ENCODE measurements at places on chromosomes 12 and 14.
A peak's percentile ranks its signal among the peaks of the same experiment; 100 is the strongest.

- DNase-seq: no peak
Measured at GRCh38 chr12:55789893-55790292, 27.6 kb downstream of the SARNP start.

DNA sequence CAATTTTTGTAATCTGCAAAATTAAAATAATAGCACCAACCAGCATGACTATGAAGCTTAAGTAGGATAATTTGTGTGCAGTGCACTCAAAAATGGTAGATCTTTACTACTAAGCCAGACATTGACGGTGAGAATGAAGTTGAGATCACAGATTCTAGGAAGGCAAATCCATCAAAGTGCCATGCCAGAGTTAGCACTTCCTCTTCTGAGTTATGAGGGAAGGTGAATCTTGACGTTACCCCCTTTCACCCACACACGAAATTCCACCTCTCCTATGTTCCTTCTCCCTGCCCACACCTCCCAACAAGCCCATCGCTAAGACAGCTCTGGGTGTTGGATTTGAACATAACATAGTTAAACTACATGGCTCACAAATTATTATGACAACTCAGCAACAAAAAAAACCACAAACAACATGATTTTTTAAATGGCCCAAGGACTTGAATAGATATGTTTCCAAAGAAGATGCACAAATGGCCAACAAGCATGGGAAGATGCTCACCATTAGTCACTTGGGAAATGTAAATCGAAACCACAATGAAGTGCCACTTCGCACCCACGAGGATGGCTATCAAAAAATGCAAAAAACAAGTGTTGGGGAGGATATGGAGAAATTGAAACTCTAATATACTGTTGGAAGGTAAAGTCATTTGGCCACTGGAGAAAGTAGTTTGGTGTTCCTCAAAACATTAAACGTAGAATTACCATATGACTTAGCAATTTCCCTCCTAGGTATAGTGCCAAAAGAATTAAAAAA is 119.3 kb upstream of the RAP1B start:
- DNase-seq: no peak

GRCh38 chr14:52801014-52801712 is 9.8 kb upstream of the GNPNAT1 start:
- DNase-seq: peak; percentile 34

DNA sequence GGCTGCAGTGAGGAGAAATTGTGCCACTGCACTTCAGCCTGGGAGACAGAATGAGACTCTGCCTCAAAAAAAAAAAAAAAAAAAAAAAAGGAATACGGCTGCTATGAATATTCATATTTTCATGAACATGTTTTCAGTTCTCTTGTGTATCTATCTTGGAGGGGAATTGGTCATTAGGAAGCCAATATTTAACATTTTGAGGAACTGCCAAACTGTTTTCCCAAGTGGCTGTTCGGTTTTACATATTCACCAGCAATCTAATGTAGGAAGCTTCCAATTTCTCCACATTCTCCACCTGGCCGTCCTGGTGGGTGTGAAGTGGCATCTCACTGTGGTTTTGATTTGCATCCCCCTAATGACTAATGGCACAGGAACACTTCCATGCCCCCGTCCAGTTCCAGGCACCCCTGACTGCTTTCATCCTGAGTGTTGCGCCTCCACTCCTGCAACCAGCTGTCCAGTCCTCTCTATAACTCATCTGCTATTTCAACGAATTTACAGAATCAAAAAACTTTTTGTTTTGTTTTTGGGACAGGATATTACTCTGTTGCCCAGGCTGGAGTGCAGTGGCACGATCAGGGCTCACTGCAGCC is 5.7 kb downstream of the STXBP6 start:
- no peak for DNase-seq

DNA sequence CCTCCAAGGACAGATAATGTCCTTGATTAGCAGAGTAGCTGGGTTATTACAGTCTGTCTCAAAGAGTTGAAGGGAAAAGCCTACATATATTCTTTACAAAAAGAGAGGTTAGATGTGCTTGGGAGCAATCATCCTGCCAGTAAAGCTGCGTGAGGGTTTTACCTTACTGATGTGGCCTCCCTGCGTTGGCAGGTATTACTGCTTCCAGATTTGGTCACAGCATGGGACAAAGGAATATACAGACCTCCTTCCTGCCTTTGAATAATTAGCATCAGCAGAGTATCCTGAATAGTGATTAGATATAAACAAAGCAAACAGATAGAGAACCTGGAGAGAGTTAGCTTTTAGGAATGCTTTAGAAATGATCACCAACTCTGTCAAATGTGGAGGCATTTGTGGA is 69.6 kb downstream of the TMTC2 start:
- DNase-seq: no peak

DNA sequence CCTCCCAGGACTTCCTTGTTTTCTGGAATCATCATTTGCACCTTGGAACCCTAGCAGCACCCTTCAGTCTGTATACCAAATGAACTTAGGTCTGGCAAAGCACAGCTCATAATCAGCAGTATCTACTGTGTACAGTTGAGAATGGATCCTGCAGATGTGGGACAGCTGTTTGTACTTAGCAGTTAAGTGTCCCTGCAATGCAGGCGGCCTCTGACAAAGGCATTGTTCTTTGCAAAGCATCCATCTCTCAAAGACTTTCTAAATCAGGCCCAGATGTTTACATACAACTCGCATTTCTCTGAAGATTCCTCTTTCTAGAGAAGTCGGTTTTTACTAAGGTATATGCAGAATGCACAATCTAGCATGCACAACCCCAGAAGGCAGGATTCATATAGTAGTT is 170.5 kb upstream of the RBM19 start:
- no peak for DNase-seq

DNA sequence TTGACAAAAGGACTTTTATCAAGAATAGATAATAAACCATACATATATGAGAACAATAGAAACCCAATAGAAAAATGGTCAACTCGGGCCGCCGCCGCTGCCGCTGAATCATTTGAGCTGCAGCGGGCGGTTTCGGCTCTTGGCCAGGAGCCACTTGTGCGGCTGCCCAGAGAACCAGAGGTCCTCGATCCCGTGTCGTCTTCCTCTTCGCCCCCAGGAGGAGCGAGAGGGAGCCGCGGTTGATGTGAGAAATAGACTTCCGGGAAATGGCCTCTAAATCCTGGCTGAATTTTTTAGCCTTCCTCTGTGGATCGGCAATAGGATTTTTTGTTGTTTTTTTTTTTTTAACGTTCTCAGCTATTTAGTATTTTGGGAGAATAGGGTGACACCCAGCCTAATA is 44.8 kb downstream of the CPSF6 start:
- DNase-seq: peak; percentile 86

GRCh38 chr14:49989966-49990365 is 97.1 kb downstream of the ARF6 start:
- DNase-seq: no peak

DNA sequence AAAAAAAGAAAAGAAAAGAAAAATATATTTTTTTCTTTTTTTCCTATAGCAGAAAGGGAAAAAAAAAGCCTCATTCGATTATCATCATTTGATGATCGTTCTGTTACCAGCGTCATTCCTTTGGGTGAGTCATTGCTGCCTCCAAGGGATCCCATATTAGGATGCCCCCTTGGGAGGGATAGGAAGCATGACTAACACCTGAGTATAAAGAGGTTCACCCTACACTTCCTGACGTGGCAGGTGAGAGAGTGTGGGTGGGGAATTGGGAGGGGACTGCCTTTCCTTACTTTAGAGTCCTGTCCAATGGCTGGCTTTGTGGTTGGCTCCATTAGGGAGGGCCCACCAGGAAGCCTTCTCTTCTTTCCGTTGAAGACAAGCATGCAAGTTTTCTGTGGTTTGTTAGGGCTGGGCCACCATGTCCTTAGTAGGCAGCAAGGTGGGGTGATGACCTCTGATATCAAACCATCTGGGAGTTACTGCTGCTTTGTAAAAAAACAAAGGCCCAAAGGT is 56.1 kb upstream of the FUT8 start:
- DNase-seq: peak; percentile 17

- no peak for DNase-seq
Measured at GRCh38 chr14:21369949-21370679, 13.7 kb downstream of the SUPT16H start.

GRCh38 chr12:76340680-76341435 is 7.4 kb downstream of the BBS10 start:
- no peak for DNase-seq

- DNase-seq: peak; percentile 68
Measured at GRCh38 chr12:107320033-107320928, 226.9 kb upstream of the CRY1 start.

DNA sequence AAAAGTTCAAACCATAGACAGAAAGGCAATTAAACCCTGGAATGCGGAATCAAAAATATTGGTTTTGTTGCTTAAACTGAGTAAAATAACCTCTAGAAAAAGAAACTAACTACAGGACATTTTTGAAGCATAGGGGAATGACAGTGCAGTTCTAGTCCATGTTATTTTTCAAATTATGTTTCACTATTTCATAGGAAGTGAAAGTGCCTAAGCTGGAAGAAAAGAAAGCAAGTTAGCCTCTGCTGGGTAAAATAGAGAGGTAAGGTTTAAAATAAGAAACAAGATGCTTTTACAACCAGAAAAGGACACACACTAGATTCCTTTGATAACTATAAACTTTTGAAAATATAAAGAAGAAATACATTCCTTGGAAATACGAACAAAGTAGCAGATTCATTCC is 1.1 kb downstream of the CLECL1 start:
- no peak for DNase-seq

GRCh38 chr12:43912859-43913258 is 77.0 kb downstream of the TMEM117 start:
- DNase-seq: no peak

- DNase-seq: no peak
Measured at GRCh38 chr12:70248876-70249275, 5.6 kb downstream of the CNOT2 start.

GRCh38 chr14:36835128-36835527 is 173.5 kb downstream of the PAX9 start:
- no peak for DNase-seq

DNA sequence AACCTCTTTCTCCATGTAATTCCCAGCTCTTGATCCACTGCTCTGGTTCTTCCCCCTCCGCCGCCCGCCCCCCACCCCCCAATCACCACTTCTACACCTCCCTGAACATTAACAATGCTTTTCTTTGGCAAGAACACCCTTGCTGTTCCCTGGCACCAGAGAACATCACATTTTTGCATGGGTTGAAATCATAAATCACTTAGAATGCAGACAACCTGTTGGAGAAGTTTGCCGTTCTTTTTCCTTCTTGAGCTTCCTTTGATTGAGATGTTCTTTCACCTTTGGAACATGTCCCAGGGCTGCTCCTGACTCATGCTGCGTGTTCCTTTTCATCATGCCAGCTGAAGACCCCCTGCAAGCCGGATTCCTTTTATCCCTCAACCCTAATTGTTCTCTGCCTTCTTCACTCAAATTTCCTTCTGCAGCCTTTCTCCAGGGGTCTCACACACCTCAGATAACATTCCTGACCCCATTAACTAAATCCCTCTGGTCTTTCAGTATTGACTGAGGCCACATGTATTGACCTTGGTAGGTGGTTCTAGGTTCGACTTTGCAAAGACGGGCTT is 294.1 kb upstream of the TMPO start:
- no peak for DNase-seq

DNA sequence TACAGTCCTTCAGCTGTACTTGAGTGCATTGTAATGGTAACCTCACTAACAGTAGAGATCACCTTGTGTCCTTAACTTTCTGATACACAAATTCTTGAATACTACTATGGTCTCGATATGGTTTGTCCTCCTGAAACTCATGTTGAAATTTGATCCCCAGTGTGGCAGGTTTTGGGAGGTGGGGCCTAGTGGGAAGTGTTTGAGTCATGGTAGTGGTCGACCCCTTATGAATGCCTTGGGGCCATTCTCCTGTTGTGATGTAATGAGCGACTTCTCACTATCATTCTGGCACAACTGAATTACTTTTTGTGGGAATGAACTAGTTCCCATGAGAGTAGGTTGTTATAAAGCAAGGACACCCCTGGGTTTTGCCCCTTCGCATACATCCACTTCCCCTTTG is 52.3 kb downstream of the IPO8 start:
- DNase-seq: no peak

DNA sequence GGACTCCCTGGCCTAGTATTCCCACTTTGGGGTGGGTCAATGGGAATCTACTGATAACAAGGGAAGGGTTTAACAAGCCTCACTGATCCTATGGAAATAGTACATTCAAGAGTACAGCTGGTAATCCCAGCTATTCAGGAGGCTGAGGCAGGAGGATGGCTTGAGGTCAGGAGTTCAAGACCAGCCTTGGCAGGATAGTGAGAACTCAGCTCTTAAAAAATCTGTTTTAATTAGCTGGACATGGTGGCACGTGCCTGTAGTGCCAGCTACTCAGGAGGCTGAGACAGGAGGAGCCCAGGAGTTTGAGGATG is 4.5 kb downstream of the POMT2 start:
- DNase-seq: no peak

GRCh38 chr12:49889361-49890095 is 14.2 kb downstream of the FAIM2 start:
- DNase-seq: no peak

DNA sequence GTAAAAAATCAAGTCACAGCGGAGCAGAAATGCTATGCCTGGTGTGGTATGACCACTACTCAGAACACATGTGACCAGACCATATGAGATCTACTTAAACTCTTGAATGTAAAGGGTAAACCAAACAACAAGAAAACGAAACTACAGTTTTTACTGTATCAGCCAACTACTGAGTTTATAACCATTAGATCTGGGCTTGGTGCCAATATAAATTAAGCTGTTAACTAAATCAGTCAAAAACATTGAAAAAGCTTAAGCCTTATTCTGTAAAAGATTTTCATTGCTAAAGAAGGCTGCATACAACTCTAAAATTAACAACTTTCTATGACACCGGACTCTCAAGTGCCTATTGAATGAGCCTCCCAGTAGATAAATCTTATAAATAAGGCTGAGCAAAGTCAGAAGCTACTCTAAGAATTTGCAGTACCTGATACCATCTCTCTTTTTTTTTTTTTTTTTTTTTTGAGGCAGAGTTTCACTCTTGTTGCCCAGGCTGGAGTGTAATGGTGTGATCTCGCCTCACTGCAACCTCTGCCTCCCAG is 35.4 kb downstream of the SPTLC2 start:
- DNase-seq: no peak

DNA sequence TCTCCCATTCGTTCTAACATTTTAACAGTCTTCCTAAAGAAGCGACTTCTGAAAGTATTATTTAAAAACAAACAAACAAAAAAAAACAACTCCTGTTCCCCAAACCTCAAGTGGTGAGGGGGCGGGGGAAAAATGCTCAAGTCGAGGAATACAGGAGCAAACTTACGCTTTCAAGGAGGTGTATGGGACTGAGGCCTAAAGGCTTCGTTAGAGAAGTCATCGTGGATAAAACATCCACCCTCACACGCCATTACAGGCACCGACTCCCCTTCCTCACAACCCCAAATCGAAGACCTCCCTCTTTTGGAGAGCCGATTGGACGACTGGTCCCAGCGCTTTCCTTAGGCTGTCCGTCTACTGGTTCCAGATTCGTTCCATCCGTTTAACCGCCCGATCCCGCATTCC is 693 bp downstream of the CBX5 start:
- DNase-seq: no peak

- no peak for DNase-seq
Measured at GRCh38 chr12:97957109-97957508, 494.5 kb downstream of the RMST start.

GRCh38 chr12:49783917-49784676 is 42.7 kb downstream of the TMBIM6 start:
- no peak for DNase-seq

Data from MG63 (cell line).